Left lung (tissue), 14 donors: ENCODE measurements at places on chromosomes 4 and X.

DNA sequence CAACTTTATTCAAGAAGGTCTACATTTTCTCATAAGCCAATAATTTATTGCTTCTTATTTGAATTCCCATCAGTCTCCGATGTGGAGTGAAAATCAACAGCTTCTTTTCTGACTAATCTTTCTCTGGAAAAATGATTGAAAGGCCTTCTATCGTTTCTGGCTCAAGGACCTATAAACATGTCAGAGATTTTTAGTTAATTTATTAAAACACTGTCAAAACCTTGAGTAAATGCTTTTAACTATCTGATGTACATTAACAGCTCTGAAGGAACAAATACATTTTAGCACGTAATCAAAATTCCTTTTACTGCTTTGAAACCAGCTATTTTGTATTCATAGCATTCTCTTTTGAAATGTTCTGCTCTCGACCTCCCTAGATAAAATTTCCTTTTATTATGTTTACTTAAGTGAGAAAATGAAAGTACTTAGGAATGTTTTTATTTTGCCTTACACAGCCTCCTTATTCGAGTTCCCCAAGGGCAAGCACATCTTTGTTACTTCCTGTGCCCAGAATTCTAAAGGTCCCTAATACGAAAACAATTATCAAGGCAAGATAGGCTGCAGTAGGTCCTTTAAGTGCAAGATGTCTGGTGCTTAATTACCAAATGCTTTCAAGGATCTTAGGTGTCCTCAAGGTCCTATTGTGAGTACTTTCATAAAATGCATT is 3.1 kb upstream of the ZFX start:
- no peak for DNase-seq

DNA sequence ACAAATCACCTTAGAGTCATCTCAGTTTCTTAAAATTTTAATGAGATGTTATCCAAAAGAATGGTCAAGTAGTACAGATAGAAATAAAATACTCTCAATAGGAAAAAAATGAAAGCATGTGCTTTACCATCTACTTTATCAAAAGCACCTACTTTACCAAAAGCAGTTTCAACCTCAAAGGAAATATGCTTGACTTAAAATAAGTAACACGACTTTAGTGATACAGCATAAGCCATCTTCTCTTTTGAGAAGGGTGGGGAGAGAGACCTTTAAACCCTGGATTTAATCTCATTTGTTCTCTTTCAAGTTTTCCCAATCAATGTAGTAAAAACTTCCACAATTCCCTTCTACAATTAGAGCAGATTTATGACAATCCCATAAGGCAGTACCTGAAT is 26.5 kb downstream of the OTUD4 start:
- DNase-seq = no peak

DNA sequence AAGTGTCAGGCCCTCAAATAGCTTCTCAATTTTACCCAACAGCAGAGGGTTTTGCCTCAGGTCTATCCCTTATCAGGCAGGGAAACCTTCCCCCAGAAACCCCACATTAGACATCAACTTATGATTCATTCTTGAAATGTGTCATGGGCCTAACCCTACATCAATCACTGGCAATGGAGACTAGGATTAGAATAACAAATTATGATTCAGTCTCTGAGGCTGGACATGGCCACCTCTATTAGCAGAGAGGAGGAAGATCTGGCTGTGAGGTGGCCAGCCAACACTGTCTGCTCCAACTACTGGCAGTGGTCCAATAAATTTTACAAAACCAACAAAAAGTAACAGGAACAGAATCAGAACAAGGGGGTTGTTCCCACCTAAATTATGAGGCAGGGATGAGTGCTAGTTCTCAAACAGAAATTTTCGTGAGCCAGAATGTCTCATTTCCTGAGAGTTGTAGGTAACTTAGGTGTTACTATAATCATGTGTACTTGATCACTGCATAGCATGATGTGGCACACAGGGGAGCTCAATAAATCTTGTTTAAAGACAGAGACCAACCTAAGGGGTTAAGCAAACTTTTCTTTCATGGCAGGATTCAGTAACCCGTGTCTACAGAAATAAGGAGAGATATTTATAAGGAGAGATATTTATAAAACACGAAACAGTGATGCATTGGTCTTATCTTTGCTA is 126.8 kb downstream of the NFKB1 start:
- DNase-seq = no peak

DNA sequence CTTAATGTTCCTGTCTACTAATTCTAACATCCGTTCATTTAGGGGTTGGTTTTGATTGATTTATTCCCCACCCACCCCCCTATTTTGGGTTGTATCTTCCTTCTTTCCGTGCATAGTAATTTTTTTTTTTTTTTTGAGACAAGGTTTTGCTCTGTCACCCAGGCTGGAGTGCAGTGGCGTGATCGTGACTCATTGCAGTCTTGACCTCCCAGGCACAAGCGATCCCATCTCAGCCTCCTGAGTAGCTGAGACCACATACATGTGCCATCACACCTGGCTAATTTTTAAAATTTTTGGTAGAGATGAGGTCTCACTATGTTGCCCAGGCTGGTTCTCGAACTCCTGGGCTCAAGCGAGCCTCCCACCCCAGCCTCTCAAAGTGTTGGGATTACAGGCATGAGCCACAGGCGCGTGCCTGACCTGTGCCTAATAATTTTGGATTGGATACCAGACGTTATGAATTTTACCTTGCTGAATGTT is 79.9 kb downstream of the ZFX start:
- DNase-seq = no peak

DNA sequence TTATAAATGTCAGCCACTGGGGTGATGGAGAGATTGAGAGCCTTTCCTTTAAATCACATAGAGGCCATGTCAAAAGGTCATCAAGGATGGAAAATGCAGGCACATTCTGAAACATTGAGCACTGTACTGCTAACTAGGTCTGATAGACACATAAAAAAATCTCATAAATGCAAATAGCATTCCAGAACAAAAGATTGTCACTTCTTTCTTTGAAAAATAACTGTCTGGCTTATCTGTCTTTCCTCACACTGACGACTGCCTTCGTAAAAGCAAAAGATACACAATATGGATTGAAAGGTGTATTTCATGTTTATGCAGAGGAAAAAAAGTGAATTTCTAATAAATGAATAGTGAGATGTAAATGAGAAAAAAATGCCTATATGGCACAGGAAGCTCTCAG is 59.9 kb downstream of the PABPC4L start:
- DNase-seq = no peak

DNA sequence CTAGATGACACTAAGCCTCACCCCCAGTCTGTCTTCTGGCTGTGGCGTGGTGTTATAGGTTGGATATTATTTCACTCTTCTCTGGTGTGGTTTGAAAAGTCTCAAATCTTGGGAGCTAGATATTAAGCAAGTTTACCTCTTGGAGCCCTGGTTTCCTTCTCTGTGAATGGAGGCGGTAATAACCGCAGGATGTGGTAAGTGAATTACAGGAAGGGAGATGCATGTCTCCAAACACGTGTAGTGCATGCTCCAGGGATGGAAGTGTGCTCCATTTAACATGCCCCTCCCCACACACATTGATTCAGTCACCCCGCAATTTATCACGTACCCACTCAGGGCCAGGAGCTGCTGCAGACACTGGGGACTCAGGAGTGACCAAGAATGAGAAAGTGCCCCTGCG is 4.9 kb downstream of the ZNF275 start:
- no peak for DNase-seq

DNA sequence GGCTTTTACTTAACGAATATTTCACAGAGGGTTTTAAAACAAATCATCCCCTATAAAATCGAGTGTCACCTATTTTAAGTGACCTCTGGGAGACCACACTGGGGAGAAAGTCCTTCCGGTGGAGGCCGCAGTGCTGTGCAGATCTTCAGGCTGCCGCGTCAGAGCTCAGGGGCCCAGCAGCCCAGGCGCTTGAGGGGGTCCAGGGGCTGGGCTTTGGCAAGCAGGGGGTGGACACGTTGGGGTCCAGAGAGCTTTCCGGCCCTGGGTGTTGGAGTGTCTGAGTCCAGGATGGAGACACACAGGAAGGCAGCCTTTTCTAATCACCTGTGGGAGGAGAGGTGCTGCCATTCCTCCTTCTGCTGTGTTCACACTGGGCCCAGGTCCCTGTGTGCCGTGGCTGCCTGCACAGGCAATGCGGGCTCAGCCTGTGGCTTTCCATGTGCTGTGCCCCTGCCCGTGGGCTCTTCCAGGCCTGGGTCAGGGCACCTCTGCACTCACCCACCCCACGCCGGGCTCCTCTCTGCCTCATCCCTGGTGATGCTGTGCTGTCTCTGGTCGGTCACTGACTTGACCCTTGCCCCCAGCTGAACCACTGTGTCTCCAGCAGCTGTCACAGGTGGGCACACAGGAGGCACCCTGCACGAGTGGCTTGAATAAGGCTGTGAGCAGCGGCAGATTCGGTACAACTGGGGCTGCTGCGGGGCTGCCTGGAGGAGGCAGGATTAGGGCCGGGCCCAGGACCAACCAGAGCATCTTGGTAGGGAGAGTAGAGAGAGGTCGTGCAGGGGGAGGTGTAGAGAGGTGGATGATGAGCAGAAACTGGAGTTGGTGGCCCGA is 10.0 kb downstream of the HTRA3 start:
- DNase-seq = peak; percentile 48

GRCh38 chr4:124682384-124682783 is 30.1 kb downstream of the ANKRD50 start:
- DNase-seq = no peak

- DNase-seq = no peak
These were observed 42.9 kb downstream of the DCTD start for GRCh38 chr4:182874304-182874751.

- DNase-seq = no peak
These were observed 136.8 kb downstream of the PLS3 start for GRCh38 chrX:115697806-115698205.

DNA sequence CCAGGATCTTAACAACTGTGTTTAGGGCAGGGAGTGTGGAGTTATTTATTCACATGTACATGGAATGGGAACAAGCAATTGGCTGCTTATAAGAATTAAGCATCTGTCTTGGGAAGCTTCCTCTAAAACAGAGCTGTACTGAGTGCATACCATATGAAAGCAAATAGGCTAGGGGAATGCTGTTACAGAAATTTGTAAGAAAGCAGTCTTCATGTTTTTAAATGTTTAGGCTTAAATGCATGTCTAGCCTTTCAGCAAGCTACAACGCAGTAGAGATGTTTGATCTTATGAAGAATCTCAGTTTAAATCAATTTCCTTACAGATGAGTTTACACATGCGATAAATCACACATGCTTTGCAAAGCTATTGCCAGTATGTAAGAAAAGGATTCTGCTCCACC is 123.1 kb upstream of the MID1 start:
- no peak for DNase-seq

DNA sequence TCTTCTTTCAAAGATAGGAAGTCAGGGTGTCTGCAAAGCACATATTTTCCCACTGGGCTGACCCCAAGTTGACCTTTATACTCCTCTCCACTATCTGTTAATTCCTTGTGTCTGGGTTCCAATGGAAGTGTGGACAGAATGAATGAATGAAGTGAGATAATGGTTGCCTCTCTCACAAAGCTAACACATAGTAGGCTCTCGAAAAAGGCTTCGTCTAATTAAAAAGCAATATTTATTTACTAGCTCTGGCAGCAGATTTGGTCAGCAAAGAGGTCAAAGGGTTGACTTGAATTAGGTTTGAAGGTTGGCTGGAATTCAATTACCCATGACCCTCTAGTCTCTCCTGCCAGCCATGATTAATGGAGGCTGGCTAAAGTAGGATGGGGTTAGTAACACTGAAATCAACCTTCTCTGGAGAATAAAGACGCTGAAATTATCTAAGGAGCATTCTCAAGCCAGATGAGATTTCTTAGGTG is 280.3 kb upstream of the KLF3 start:
- DNase-seq = no peak

GRCh38 chrX:2492531-2493218 is 8.1 kb downstream of the DHRSX start:
- peak; percentile 20 for DNase-seq

DNA sequence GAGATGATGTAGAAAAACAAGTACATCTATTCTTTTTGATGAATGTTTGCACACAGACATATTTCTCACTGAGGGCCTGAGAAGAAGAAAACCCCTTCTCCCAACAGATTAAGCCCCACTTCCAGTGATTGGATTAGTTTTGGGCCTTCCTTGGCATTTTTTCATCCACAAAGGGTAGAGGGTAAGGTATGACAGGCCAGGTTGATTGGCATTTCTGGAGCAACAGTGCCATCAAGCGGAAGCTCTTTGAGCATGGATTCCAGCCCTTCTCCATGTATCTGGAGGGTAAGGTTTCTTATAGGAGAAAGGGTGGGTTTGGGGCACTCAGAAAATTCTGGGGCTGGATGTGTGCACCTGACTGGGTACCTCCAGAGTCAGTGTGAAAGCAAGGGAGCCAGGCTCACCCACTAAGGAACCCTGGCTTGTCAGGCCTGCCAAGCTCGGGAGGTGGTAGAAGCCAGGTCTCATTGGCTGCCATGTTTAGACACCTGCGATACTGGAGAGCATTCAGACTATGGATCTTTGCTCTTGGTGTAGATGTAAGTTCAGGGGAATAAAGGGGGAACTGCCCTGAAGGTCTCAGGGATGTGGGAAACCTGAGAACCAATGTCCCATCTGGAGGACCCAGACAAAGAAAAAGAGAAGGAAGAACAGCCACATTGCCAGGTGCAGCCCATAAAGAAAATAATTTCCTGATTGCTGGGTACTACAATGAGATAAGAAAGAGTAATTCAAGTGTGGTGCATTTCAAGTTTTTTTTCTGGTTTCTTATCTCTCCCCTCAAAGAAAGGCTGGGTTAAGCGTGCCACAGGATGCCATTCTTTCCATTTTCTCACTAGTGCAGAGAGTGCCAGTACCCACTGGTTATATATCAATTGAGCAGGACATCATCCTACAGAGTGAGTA is 222.3 kb upstream of the AGTR2 start:
- DNase-seq = no peak

DNA sequence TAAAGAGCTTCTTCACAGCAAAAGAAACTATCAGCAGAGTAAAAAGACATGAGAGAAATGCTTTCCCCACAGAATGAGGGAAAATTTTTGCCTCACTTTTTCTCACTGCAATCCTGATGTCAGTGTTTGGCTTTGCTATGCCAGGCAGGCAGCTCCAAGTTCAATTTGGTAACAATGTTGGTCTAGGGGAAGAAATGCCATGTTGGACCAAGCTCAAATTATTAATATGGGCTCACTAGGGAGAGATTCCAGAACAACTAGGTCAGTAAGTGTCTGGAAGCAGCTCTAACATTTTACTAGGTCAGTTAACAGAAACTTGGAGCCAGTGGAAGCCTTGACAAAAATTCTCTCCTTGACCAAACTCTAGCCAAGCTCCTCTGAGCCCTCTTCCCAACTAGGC is 95.4 kb downstream of the NAF1 start:
- DNase-seq = no peak

DNA sequence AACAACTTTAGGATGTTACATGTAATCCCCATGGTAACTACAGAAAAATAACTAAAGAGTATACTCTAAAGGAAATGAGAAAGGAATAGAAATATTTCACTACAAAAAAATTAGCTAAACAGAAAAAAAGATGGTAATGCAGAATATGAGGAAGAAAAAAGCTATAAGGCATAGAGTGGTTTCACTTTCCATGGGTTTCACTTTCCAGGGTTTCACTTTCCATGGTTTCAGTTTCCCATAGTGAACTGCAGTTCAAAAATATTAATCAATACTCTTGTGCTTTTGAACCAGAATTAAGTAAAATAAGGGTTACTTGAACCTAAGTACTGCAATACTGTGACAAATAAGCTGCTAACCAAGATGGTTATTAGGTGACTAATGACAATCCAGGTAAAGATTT is 42.0 kb downstream of the NPFFR2 start:
- no peak for DNase-seq
